ENCODE measurements at places on chromosomes 4 and X.

- no peak for DNase-seq
Observed at GRCh38 chr4:6362896-6363295, 93.2 kb downstream of the WFS1 start.

DNA sequence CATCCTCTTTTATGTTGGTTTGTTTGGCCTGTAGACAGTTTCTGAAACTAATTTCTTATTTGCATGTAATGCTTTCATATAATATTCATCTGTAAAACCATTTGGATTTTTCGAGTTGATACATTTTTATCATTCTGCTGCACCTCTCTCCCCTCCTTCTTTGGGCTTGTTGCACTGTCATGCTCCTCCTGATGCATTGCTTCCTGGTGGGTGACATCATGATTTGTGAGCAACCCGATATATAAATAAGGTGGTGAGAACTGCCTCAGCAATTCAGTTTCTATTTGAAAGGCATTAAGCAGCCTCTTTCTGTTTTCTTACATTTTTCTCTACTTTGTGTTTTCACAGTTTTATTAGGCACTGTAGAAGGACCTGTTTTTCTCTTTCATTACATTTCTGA, 515.7 kb downstream of the RPA4 start:
- DNase-seq: no peak

DNA sequence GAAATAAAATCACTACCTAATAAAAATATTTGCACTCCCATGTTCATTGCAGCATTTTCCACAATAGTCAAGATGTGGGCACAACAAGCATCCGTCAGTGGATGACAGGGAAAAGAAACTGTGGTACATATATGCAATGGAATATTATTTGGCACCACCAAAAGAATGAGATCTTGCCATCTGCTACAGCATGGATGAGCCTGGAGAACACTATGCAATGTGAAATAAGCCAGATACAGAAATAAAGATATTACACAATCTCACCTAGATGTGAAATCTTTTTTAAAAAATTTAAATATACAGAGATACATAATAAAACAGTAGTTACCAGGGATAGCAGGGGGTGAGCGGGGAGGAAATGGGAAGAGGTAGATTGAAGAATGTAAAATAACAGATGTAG, 44.8 kb downstream of the LDB2 start:
- no peak for DNase-seq

- no peak for DNase-seq
Observed at GRCh38 chr4:123476089-123476488, 79.5 kb downstream of the SPRY1 start.

DNA sequence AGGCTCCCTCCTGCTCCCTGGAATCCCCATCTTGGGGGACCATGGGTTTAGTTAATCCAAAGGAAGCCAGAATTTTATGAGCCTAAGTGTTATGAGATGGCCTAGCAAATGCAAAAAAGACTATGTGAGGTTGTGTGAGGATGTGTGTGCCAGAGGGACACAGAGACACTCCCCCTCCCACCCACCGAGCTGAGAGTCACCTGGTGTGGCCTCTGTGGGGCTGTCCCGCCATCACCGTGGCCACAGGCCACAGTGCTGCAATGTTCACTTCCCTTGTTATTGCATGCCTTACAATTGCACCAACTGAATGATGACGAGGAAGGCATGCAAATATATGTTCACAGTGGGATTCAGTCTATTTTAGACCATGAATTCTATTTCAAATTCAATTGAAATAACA, 601 bp upstream of the FGFBP2 start:
- no peak for DNase-seq
